ENCODE measurements at places on chromosomes 3 and 15.
A peak's percentile ranks its signal among the peaks of the same experiment; 100 is the strongest.

- no peak for DNase-seq
Observed at GRCh38 chr3:52089691-52090090, 33.3 kb upstream of the DUSP7 start.

- no peak for DNase-seq
Observed at GRCh38 chr3:71414189-71414927, 169.2 kb downstream of the FOXP1 start.

GRCh38 chr15:78842519-78842918 is 30.2 kb upstream of the MORF4L1 start:
- no peak for DNase-seq

DNA sequence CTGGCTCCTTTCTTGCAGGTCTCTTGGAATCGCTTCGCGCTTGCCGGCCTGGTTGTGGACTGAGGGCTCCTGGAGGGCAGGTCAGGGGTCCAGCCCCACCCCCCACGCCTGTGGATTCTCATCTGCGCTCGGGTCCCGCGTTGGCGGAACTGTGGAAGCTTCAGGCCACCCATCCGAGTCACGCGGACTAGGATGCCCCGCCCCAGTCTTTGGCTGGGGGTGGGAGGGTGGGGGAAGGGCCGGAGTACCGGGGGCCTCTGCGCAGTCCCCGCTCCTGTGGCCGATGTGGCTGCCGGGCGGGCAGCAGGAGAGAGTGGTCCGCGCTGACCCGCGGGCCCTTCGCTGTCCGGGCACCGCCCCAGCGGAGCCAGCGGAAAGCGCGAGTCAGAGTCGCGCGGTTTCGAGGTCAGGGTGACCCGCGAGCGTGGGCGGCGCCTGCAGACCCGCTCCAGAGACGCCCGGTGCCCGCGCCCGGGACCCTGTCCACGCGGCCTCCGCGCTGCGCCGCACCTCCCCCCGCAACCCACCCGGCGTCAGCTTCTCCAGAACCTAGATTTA is 114.2 kb downstream of the KLF13 start:
- no peak for DNase-seq

DNA sequence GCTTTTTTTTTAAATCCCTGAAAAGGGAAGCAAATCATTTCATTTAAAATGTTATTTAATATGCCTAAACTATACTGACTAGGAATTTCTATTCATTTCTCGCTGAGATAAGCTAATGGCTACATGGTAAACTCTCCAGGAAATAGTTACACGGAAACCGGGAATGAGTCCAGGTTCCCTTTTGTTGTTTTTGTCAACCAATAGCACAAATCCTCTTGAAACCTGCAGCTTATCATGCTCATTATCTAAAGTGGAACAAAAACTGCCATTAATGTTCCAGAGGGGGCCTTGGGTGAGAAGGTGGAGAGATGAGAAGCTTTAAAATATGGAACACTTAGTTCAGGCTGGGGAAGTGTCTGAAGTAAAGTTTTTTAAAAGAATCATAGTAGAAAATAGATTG is 113.5 kb upstream of the ALCAM start:
- DNase-seq, result peak; percentile 48

DNA sequence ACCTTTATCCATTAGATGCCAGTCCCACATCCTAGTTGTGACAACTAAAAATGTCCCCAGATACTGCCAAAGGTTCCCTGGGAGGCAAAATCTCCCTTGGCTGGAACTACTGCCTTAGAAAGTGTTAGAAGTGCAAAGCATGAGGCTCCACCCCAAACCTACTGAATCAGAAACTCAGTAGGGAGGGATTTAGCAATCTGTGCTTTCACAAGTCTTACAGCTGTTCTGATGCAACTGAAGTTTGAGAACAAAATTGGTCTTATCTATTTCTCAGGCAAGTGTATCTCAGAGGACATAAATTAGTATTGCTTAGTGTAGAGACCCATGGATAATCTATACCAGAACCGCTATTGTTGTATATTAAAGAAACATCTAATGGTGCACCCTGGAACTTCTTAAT is 70.2 kb downstream of the CLDN1 start:
- no peak for DNase-seq

DNA sequence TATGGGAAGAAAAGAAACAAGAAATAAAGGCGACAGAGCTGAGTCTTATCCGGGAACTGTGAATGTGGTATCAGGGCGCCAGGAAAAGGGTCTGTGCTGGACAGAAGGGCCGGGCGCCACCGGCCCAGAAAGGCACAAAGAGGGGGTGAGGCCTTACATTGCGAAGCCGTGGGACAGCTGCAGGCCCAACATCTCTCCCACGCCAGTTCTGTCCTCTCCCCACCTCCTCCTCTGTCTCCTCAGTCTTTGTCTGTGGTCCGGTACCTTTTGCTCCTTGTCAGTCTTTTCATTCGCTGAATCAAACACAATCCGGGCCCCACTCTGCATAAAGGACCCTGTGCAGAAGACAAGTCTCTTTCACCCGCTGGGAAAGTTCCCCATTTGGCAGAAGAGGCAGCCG is 81.8 kb downstream of the LRIG1 start:
- DNase-seq, result no peak

GRCh38 chr3:157333551-157333991 is 103.1 kb upstream of the PTX3 start:
- DNase-seq, result no peak

- DNase-seq, result no peak
Observed at GRCh38 chr15:93167291-93167690, 78.3 kb upstream of the RGMA start.

DNA sequence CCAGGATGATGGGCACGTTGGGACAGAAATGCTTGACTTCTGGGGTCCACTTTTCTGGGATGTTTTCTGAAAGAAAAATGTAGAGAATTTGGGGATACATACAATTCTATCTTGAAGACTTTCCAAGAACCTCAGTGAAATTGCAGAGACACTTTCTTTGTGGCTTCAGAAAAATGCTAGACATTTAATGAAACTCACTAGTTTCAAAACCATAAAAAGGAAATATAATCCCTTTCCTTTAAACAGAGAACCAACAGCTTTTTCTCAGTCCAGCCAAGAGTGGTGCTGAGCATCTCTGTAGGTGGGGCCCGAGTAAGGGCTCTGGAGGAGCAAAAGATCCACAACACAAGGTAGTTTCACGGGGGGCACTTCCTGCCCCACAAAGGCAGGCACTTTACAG is 4.4 kb upstream of the GPX1 start:
- DNase-seq, result no peak

GRCh38 chr3:126854666-126855065 is 128.2 kb upstream of the PLXNA1 start:
- DNase-seq, result no peak

- no peak for DNase-seq
Observed at GRCh38 chr3:134357914-134358811, 16.1 kb downstream of the AMOTL2 start.

- no peak for DNase-seq
Observed at GRCh38 chr3:141294301-141294700, 62.7 kb downstream of the PXYLP1 start.

DNA sequence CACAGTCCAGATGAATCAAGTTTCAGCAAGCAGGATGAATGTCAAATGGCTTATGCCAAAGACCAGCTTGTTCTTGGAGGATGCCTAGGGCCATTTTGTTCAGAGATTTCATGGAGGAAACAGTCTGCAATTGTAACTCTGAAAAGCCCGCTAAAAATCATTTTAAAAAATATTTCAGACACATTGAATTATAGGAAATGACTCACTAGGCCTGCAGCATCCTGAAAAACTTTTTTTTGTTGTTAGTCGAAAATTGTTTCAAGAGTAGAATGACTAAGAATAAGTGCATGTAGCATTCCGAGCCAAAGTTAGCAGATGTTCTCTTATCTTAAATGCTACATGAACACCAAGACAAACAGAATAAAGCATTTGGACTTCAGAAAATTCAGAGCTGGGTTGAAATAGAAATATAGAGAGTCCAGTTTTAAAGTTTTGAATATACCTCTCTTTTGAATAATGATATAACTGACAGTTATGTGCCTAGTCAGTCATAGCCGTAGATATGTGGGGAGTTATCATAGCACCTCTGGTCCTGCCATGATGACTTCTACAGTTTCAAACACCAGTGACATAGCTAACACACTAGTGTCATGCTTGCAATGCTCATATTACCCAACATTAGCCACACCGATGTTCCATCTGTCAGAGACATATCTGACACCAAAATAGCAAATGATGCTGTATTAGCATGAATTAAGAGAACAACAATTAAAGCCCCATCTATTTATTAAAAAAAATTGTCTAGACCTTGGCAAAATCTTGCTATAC is 1462.8 kb upstream of the GBE1 start:
- DNase-seq, result no peak

DNA sequence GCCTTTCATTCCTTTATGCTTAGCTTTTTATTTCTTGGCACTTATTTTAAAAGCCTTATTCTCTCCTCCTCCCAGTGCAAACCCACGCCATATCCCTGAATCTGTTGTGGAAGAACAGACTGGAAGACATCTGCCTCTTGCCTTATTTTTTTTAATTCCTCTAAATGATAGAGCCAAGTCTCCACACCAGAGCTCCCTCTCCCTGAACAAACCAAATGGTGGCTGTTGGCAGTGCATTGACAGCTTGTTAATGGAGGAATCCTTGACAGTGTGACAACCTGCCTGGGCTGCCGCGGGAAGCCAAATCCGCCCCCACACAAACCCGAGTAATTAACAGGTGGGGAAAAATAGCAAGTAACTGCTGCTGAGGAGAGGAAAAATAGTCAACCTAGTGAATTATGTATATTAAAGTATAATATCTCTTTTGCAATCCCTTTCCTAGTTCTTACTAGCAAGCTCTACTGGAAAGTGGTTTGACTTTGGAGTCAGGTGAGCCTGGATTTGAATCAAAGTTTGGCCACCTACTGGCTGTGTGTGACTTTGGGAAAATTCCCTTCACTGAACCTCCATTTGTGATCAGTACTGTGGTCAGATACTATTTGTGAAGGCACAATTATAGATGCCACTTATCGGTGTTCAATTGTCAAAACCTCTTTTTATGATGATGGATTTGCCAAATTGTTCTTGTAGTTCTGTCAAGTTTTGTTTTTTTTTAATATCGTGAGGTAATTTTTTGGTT is 589.6 kb downstream of the PDCD6IP start:
- DNase-seq, result no peak

GRCh38 chr3:160804762-160805161 is 48.7 kb downstream of the PPM1L start:
- peak; percentile 50 for DNase-seq

DNA sequence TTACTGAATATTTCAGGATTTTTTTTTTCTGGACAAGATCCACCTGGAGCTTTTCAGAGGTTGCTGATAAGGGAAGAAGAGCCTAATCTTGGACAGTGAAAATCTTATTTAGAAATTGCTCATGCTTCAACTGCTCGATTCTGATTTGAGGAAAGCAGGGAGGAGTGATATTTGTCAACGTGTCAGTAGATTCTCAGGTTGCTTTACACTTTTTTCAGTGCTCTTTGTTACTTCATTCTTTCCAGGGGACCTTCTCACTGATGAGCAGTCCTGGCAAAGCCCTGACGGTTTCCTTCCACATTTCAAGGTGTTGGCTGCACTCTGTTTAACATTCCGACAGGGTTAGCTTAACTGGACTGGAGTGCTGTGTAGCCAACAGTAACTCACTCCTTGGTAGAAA is 24.1 kb upstream of the RARB start:
- DNase-seq, result no peak

DNA sequence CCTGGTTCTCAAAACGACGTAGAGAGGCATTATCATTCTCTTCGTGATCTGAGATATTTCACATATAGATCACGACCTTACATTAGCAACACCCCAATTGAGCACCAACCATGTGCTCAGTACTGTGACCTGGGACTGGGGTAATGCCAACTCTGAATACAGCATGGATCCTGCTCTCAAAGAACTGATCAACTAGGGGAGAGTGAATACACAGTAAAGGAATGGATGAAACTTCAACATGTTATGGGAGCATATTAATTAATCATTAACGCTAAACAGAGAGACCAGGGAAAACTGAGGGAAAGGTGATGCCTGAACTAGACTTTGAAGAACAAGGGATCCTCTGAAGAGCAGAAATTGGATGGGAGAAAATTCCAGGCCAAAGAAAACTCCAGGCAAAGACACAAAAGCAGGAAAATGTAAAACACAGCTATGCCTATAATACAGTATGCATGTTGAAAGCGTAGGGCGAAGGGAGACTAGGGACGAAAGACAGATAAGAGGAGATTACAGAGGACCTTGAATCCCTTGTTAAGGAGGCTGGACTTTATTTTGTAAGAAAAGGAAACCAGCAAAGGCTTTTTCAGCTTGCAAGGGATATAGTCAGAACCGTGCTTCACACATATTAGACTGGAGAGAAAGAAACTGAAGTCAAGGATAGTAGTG is 105.7 kb downstream of the ANO10 start:
- DNase-seq, result no peak

GRCh38 chr3:36852071-36852470 is 87.7 kb upstream of the DCLK3 start:
- DNase-seq, result no peak

GRCh38 chr3:142888099-142888480 is 793 bp downstream of the PCOLCE2 start:
- DNase-seq, result peak; percentile 83

DNA sequence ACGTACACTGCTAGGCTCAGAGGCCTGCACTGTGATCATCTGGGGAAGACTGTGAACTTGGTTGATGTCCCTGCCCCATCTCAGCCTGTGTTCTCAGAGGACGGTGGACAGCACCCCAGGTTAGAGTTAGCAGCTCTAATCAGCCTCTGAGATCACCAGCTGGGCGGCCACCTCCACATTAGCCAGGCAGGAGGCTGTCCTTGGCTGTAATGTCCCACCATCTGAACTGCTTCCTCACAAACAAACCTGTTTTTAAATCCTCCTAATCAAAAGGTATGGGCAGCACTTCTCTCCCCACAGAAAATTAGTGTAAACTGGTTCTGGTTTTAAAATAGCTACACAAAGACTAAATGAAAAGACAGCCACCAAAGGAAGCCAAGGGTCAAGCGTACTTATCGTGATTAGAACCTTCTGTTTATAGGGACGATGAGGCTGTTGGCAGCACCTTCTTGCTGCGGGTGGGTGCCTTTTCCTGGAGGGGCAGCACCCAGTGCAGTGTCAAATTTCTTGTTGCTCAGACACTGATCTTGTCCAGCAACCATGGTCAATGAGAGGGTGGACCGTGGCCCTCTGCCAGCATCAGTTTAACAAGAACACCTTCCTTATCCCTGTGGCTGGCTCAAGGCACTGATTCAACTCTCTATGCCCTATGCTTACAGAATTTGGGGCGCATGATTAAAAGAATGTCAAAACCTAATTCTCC is 24.6 kb downstream of the ACSBG1 start:
- DNase-seq, result peak; percentile 25

- DNase-seq, result no peak
Observed at GRCh38 chr15:36844534-36844998, 255.8 kb downstream of the MEIS2 start.

- no peak for DNase-seq
Observed at GRCh38 chr15:79881254-79881653, 15.6 kb downstream of the MTHFS start.

GRCh38 chr15:68405378-68406250 is 26.3 kb downstream of the ITGA11 start:
- no peak for DNase-seq

DNA sequence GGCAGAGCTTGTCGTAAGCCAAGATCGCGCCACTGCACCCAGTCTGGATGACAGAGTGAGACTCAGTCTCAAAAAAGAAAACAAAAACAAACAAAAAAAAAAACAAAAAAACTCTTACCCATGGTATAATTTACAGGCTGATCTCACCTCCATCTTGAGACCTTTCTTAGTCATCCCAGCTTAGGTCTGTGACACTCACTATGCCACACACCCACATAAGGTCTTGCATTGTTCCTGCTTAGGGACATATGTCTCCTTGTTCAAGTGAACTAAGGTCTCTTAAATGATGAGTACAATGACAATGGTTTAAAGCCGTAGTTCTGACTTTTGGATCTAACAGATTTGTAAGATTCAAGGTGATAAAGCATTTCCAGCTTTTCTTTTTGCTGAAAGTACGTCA is 360.2 kb upstream of the ARHGEF26 start:
- no peak for DNase-seq

Data from D341Med (cell line).